ENCODE measurements at places on chromosomes 16 and 17.

DNA sequence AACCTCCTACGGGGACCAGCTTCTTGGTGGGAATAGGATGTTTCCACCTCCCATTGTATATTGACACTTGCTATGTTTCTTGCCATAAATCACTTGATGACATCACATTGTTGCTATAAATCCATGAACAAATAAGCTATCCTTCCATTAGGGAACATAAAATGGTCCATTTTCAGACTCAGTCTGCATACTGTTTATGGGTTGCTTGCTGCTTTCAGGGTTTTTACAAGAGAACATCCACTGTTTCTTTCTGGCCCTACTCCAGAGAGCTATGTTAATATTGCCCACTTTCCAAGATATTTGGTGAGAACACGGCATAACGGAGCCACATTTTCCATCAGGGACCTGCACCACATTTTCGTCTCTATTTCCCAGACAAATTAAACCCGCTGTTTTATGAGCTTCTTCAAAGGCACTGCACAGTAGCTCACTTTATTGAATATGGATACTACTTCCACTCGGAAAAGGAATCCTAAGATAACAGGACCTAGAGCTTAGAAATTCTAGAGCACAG is 800.2 kb downstream of the KCNJ2 start:
- no peak for DNase-seq

DNA sequence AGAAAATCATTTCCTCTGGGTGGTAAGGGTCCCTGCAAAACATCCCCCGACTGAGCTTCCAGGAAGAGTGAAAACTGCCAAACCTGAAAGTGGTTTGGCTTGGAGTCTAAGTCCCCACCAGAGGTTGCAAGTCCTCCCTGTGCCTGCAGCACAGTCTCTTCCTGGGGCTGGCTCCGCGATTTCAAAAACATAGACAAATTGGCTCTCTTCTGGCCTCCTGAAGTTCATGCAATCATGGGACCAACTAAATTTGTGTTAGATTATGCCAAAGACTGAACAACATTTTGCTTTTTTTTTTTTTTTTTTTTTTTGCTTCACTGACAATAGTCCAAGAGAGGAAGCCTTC is 447.9 kb downstream of the CA10 start:
- no peak for DNase-seq

DNA sequence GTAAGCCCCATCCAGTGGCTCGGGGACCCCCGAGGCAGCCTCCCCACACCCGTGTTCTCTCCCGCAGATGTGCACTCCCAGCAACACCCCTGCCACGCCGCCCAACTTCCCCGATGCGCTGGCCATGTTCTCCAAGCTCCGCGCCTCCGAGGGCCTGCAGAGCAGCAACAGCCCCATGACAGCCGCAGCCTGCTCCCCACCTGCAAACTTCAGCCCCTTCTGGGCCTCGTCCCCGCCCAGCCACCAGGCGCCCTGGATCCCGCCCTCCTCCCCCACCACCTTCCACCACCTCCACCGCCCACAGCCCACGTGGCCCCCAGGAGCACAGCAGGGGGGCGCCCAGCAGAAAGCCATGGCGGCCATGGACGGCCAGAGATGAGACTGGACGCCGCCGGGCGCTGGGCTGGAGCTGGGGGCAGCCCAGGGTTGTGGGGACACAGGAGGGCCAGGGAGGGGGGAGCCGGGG is 5.0 kb downstream of the UBALD2 start:
- no peak for DNase-seq

DNA sequence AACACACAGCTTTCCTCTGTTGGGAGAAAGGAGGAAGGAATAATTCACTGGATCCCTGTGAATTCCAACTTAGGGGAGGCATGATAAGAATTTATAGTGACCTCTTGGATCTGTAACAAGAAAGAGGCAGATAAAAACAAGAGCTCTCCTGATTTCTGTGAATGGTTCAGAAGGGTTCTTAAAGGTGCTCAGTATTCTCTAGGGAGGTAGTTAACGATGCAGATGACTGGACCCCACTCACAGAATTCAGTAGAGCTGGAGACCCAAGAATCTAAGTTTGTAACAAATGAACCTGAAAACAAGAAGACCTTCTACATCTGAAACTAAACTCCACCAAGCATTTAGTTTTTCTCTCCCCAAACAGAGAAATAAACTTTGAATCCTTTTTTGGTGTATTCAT is 8.6 kb downstream of the ZNRF1 start:
- no peak for DNase-seq

GRCh38 chr16:4606354-4606753 is 8.3 kb downstream of the UBALD1 start:
- DNase-seq, result no peak

DNA sequence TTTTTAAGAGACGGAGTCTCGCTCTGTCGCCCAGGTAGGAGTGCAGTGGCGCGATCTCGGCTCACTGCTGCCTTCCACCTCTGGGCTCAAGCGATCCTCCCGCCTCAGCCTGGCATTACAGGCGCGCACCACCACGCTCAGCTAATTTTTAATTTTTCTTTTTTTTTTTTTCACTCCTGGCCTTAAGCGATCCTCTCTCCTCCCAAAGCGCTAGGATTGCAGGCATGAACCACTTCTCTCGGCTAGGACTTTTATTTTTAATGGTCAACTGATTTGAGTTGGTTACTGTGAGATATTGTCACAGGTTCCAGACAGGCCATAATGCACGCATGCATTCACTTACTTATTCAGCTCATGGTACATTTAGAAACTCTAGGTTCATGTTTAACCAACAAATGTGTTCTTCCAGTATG is 888 bp downstream of the PIGW start:
- no peak for DNase-seq

- no peak for DNase-seq
Measured at GRCh38 chr17:9519583-9520272, 55.9 kb downstream of the STX8 start.

DNA sequence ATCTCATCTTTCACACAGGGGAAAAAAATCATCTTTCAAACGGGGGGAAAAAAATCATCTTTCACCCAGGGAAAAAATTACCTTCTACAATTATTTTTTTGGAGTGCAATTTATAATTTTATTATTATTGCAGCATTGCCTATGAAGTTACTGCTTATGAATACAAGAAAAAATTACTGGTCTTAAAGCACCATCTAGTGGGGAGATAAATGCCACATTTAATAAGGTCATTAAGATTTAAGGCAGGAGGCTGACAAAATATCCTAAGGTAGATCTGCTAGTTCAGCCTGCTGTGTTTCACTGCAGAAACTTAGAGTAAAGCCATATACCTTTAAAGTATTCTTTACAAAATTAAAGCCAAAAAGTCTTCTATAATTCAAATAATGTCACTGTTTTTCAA is 13.7 kb downstream of the SHCBP1 start:
- DNase-seq, result peak; percentile 40

- DNase-seq, result no peak
Measured at GRCh38 chr16:56919099-56919800, 12.7 kb upstream of the HERPUD1 start.

DNA sequence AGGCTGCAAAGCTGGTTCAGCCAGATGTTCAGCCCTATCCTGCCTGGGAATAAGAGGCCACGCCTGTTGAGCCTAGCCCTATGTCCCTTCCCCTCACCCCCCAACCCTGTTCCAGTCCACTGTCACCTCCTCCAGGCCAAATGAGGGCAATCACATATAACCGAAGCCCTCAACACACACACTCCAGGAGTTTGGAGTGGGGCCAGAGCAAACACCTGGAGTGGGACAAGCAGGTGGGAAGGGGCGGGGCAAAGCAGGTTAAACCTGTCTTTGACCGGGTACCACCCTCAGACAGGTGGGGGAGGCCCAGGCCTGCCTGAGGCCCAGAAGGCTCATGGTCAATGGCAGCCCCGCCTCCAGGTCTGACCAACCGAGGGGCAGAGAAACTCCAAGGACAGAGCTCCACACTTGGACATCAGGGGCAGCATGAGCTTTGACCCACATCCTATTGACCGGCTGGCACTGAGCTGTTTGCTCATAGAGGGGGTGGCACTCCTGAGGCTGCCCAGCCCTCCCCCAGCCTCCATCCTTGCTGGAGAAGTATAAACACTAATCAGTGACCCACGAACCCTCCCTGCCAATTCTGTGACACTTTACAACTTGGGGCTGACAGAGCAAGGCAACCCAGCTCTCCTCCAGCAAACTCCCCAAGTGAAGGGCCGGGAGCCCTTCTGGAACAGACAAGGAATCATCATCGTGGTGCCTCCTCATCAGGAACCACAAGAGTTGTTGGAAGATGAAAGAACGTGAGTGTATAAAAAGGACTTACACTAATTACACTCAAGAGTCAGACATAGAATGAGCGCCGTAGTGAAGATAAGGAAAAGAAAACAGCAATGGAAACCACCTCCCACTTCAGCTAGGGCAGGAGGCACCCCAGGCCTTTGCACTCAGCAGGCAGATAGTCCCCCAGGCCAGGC is 1.5 kb downstream of the ESRP2 start:
- no peak for DNase-seq

DNA sequence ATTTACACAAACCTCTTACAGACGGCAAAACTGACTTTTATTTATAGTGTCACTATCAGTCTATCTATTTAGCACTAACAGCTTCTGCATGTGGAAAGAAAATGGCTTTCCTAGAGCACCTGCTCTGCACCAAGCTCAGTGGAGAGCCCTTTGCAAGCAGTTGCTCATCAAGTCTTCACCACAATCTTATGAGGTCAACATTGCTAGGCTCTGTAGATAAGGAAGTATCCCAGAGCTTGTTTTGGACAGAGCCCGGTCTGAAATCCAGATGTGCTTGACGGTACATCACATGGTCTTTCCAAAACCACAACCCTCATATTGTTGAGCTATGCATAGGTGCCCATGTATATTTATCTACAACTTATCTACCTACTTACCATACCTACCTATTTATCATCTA is 572.7 kb upstream of the CDH5 start:
- no peak for DNase-seq

GRCh38 chr17:1931844-1932579 is 93.1 kb downstream of the RTN4RL1 start:
- no peak for DNase-seq

DNA sequence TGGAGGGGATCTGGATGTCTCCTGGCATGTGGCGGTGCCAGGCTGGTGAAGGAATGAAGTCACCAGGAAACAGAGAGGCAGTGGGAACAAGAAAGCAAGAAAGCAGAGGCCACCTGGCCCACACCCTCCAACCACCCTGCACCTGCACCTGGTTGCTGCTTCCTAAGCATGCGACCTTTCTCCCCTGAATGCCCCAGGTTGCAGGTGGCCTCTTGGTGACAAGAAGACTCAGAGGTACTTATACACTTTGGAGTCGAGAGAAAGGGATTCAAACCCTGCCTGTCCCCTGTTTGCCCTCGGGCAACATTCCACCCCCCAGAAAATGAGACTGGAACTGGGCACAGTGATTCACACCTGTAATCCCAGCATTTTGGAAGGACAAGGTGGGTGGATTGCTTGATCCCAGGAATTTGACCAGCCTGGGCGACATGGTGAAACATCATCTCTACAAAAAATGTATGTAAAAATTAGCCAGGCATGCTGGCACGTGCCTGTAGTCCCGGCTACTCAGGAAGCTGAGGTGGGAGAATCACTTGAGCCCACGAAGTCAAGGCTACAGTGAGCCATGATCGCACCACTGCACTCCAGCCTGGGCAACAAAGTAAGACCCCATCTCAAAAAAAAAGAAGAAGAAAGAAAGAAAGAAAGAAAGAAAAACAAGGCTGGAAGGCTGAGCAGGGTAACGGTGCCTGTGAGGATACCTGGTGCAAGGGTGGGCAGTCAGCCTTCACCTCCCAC is 34.6 kb upstream of the TNRC6C start:
- no peak for DNase-seq

DNA sequence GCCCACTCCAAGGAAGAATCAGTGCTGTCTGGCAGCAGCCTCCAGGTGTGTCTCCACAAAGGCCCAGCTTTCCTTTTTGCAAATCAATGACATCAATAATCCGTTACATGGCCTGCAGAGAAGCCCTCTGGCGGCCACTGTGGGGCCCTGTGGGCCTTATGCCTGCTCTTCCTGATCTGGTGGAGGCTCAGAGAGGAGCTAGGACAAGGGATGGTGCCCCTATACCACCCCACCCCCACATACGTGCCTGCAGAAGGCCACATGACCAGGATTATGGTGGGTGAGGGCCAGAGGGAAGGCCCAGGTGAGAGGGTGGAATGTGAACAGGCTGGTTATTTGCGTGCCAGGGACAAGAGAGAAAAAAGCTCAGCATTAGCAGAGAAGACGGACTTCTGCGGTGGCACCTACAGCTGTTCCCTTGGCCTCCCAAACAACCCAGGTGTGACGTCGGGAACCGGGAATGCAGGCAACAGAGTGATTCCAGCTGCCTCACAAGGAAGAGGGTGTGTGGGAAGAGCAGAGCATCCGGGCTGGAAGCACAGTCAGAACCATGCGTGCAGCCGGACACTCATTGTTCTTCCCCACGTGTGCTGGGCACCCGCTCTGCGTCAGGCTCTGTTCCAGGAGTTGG is 22.5 kb downstream of the EIF4A3 start:
- no peak for DNase-seq
